GM18507 (cell line): ENCODE measurements at places on chromosomes 3 and 15.
A peak's percentile ranks its signal among the peaks of the same experiment; 100 is the strongest.

DNA sequence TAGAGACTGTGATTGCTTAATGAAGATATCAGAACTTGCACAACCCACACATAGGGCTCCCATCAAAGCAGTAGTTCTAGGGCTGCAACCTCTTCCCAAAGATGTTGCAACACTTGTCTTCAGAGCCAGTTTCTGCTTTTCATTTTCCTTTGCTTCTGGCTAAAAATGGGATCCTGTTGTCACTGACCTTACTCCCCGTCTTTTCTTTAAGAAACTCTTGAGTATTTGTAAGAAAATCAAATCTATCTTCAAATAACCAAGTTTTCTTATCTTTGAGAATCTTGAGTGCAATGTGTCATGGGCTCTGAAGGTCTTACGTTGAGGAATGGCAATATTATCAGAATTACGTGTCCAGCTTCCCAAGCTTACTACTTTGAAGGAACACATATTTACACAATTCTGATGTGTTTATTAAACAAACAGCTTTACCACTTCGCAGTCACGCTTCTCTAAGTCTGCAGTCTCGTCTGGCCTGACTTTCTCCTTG, 24.1 kb downstream of the CACNA1D start:
- DNase-seq, result no peak

- DNase-seq, result no peak
Measured at GRCh38 chr3:4546346-4547178, 53.4 kb downstream of the ITPR1 start.

GRCh38 chr3:30672959-30673358, 66.6 kb downstream of the TGFBR2 start:
- DNase-seq, result no peak

DNA sequence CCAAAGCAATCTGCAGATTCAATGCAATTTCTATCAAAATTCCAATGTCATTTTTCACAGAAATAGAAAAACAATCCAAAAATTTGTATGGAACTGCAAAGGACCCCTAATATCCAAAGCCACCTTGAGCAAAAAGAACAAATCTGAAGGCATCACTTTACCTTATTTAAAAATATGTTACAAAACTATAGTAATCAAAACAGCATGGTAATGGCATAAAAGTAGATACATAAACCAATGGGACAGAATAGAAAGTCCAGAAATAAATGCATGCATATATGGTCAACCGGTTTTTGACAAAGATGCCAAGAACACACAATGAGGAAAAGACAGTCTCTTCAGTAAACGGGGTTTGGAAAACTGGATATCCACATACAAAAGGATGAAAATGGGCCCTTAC, 39.4 kb upstream of the PPARG start:
- no peak for DNase-seq

GRCh38 chr3:67362686-67363085, 291.7 kb downstream of the SUCLG2 start:
- no peak for DNase-seq

DNA sequence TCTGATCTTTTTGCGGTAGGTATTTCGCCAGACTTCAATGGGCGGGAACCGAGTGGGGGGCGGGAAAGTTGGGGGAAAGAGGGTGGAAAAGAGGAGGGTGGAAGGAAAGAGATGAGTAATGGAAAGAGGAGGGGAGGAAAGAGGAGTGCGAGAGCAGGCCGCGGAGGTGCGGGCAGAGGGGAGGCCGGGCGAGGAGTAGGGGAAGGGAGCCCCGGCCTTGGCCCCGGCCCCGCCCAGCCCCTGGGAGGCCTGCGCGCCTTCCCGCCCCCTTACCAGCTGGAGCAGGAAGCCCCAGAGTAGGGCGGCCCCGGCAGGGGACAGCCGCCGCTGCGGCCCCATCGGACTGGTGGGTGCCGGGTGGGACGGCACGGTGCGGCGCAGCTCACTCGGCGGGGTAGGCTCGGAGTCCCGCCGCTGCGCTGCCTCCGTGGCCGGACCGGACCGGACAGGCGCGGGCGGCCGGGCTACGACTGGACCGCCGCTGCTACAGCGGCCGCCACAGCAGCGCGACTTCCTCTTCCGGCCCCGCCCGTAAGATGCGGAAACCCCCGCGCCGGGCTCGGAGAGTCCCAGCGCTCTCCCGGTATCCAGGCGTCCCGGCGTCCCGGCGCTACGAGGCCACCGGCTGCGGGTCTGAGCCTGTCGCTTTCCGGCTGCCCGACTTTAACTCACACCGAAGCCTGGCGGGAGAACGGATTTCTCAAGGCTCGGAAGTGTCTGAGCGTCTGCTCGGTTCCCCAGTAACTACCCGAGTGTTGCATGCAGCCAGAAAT, at the start of gene SPPL2A:
TSS of gene SPPL2A (minus strand) at position 512 of the 773 bp plus-strand sequence. CDS start at position 339, 173 bp downstream.
- DNase-seq, result peak; percentile 77

DNA sequence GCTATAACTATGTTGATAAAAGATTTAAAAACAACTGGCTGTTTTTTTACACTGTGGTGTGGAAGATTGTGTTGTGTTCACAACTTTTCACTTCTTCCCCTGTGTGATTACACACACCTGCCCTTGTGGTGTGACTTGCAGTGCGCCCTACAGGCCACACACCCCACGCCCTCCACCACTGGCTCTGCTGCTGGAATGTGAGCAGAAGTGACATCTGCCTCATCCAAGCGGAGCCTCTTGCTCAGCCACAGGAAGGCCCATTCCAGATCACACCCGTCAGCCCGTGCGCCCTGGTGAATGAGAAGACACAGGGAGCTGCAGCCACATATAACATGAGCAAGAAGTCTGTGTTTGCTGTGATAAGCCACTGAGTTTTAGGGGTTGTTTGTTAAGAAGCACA, 7.0 kb downstream of the CCR2 start:
- no peak for DNase-seq

- DNase-seq, result no peak
Measured at GRCh38 chr3:80275120-80275519, 507.3 kb upstream of the ROBO1 start.

DNA sequence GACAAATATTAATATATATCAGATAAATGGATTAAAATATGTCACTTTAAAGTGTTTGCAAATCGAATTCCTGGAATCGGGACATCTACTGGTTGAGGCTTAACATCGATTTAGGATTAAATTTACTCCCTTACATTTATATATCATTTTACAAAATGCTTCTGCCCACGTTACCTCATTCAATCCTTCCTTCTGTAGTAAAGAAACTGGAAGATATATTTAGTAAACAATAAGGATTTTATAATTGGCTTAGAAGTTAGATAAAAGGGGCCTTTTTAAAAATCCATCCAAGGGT, 1.3 kb downstream of the CLPX start:
- no peak for DNase-seq

DNA sequence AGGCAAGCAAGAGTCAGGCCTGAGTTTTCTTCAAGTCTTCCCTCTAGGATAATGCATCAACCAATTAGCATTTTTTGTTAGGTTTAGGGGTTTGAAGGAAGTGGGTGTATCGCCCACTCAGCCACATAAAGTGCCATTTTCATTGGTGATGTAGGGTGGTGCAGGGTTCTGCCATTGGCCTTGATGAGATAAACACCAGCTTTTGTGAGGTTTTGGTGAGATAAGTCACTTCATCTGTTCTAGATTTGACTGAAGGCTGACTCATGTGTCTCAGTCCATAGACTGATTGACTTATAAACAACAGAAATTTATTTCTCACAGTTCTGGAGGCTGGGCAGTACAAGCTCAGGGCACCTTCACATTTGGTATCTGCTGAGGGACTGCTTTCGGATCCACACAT, 84.5 kb upstream of the C3orf80 start:
- DNase-seq, result no peak

GRCh38 chr3:10463533-10464434, 41.6 kb downstream of the ATP2B2 start:
- no peak for DNase-seq

DNA sequence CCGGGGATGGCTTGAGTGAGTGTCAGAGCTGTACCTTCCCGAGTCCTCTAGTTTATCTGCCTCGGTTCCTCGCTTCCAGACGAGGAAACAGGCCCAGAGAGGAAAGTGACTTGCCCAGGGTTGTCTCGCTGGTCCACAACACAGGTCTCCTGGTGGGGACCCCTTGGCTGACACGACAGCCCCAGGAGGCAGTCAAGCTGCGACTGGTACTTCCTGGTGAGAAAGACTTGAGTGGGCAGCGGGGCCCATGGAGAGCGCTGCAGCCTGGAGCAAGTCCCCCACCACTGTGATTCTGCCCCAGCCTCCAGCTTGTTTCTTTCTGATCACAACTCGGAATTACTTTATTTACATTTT, 600 bp upstream of the CHRNA5 start:
- no peak for DNase-seq

DNA sequence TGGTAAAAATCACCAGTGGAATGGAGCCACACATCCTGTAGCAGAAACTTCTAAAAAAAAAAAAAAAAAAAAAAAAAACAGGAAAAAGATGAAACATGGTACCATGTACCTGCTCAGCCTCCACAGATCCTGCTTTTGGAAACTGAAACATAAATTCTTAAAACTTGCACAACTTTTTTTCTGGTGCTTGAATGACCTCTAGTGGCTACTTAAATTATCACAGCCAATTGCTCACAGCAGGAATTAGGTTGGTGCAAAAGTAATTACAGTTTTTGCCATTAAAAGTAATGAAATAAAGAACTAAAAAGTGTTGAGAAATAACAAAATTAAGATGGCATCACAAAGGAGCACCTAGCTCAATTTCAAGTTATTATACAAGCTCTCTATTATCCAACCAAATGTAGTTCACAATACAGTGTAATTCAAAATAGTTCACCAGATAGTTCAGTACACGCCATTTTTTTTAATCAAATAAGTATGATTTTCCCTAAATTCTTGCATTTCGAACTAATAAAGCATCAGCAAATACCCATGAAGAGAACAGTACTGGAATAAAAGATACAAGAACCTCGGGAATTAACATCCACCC, 80.6 kb downstream of the ULK4 start:
- DNase-seq, result no peak

- no peak for DNase-seq
Measured at GRCh38 chr3:17643691-17644090, 98.7 kb downstream of the TBC1D5 start.

- no peak for DNase-seq
Measured at GRCh38 chr3:119636249-119636648, 24.1 kb downstream of the POPDC2 start.

DNA sequence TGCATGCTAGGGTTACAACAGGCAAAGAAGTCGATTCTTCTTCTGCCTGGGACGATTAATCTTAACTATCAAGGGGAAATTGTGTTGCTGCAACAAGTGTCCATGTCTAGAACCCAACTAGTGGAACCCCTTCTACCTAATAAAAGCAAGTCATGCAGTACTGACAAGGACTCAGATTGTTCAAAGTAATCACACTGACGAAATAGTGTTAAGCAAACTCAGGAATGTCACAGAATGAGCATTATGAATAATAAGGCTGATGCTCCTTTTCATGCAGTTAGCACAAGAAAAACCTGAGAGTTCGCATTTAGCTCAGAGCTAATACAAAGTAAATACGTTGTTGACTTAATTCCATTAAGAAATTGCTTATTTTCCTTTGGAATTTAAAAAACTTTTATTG, 47.5 kb upstream of the TRIM42 start:
- DNase-seq, result no peak

GRCh38 chr3:85433319-85433718, 474.5 kb downstream of the CADM2 start:
- DNase-seq, result no peak

- no peak for DNase-seq
Measured at GRCh38 chr3:38724392-38724736, 74.9 kb upstream of the SCN5A start.

- no peak for DNase-seq
Measured at GRCh38 chr3:78901544-78901943, 866.3 kb downstream of the ROBO1 start.

- no peak for DNase-seq
Measured at GRCh38 chr15:67613708-67614107, 71.2 kb downstream of the MAP2K5 start.

- no peak for DNase-seq
Measured at GRCh38 chr15:52436981-52437380, 91.7 kb downstream of the MYO5A start.

- no peak for DNase-seq
Measured at GRCh38 chr3:25376340-25376739, 51.7 kb upstream of the RARB start.

DNA sequence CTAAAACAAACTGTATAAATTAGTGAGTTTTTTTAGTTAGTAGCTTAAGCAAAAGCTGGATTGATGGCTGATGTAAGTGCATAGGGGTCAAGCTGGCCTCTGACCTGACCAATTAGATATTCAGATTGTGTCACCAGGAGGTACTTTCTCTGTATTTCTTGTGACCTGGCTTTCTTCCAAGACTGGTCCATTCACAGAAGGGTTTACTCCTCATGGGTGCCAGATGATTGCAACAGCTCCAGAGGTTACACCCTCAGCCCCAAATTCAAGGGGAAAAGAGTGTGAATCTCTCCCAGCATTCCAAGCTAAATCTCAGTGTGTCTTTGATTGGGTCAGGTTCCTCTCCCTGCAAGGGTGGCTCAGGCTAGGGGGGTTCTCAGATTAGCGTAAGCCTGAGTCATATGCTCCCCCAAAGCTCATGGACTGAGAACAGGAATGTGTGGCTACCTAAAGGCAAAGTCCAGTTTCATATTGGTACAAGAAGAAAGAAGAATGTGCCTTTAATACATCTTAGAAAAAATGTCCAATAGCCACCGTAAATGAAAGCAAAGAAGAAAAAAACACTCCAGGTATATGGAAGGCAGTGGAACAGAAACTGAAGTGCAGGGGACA, 16.5 kb downstream of the PML start:
- DNase-seq, result no peak

DNA sequence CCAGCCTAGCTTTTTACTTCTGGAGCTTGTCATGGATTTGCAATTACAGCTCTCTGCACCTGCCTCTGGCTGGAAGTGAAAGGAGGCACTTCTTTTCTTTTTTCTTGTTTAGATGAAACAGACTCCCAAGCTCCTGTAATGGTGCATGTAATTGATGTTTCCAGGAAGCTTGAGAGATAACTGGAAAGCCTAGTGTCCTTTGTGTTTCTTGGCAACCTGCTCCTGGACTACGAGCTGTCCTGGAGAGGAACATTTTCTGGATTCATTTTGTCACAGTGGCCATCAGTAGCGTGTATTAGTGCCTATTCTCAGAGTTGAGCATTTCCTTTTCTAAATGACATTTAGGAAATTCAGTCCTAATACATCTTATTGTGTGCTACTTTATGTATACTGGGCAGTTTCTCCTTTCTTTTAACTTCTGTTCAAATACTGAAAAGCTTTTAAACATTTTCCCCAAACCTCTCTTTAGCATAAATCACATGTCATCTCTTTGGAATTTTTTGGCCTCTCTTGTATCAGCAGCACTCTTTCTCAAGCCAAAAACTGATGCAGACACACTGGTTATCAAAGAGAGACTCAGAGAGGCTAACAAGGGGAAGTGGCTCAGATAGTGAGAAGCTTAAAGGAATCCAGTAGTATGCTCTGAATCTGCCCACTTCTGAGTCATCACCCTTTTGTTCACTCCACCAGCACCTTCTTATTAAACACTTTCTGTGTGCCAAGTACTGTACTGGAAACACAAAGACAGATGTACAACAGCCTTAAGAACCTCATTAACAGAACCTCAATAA, 62.6 kb upstream of the SLC2A2 start:
- DNase-seq, result no peak

- peak; percentile 66 for DNase-seq
Measured at GRCh38 chr3:138935863-138936740, 10.8 kb downstream of the FOXL2 start.
